ENCODE measurements at places on chromosomes 4 and X. TPM values are rescaled to one million over a fixed set of nuclear protein-coding genes. Genes with fewer than 3 reads are reported as not detected.
A peak's percentile ranks its signal among the peaks of the same experiment; 100 is the strongest.

GRCh38 chr4:172996571-172997216 is 171.9 kb upstream of the GALNT7 start:
- DNase-seq: no peak

GRCh38 chrX:72029483-72030411 is 102.0 kb downstream of the RTL5 start:
- peak; percentile 49 for DNase-seq

DNA sequence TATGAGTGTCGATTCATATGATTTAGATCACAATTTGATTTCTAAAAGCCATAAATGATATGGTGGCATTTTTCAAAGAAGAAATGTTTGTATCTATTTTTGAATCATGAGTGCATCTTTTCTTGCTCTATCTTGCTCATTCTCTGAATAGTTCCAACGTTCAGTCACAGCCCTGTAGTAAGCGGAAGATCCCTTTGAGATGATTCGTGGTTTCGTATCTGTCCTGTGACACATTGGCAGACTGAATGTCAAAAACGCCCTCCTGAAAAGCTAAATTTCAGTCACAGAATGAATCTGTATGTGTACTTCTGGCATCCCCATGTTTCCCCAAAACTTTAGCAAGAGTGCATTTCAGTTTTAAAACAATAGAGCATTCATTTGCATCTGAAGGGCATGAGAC is 1066.9 kb upstream of the TENM3 start:
- DNase-seq: no peak

- no peak for DNase-seq
Measured at GRCh38 chr4:140969296-140969695, 164.0 kb downstream of the RNF150 start.

PCDH19 gene
- 0.01 TPM for polyA plus RNA-seq

KDR gene
- not detected for polyA plus RNA-seq

POLN gene
- polyA plus RNA-seq: 2.4 TPM

ABLIM2 gene
- polyA plus RNA-seq: 0.40 TPM
